Endothelial cell of umbilical vein (primary cell): ENCODE measurements at places on chromosomes 16 and 17.

DNA sequence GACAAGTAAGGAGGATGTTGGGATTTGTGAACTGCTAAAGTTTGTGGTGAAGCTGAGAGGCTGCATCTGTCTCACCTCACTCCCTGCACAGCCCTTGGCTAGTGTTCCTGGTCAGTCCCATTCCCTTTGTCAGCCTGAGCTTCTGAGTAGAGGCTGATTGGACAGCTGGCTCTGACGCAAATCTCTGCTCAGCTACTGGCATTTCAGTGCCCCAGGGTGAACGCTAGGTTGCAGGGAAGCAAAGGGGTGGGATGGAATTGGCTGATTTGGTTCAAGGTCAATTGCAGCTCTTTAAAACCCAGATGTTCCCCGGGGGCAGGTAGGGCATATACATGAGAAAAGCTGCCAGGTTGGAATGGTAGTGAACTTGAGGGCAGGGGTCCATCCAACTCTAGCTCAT is 23.1 kb upstream of the CNOT1 start:
- no peak for DNase-seq

GRCh38 chr17:40349477-40349894 is 15.1 kb downstream of the GJD3 start:
- DNase-seq, result no peak

DNA sequence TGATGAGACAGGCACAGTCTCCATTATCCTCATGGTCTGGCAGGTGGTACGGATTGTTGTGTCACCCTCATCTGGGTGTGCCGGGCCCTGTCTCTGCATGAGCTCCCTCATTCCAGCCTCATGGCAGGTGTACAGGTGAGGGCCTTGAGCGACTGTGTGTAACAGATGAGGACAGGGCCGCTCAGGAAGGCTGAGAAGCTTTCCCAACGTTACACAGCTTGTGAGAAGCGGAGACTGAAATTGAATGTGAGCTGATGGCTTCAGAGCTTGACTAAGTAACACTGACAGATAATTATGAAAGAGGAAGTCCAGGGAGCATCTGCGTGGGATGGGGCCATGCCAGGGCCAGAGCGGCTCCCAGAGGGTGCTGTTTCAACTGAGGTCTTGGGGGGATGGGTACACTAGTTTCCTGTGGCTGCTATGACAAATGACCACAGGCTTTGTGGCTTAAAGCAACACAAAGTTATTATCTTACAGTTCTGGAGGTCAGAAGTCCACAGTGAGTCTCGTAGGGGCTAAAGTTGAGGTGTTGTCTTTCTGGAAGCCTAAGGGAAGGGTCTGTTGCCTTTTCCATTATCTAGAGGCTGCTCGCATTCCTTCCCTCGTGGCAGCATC is 36.7 kb downstream of the CMIP start:
- no peak for DNase-seq

DNA sequence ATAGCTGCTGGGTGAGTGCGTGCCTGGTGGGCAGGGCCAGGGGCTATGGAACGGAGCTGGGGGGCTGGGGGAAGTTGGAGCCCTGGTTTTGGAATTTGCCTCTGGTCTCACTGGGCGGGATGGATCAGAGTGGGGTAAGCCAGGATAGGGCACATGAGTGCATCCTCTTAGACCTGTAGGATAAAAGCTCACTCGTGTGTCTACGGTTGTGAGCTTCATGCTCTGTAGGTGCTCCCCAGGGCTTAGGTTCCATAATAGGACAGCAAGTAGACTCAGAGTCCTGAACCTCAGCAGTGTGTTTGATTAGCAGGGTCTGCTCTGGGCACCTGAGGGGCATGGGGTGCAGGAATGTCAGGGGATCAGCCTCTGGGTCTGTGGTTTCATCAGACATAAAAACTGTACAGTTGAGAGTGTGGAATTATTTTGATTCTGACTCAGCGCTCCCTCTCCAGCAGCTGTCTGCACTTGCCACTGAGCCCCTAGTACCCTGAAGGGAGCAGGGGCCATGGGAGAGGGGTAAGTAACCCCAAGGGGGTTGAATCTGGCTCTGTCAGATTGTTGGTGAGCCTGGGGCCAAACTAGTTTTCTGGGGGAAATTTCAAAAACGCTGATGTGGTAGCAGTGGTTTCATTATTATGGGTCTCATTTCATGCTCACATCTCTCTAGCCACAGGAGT is 84.2 kb upstream of the LGALS9 start:
- no peak for DNase-seq

GRCh38 chr17:68587847-68588246 is 13.3 kb downstream of the FAM20A start:
- no peak for DNase-seq

GRCh38 chr17:79797492-79798298 is 818 bp upstream of the CBX8 start:
- DNase-seq, result no peak

DNA sequence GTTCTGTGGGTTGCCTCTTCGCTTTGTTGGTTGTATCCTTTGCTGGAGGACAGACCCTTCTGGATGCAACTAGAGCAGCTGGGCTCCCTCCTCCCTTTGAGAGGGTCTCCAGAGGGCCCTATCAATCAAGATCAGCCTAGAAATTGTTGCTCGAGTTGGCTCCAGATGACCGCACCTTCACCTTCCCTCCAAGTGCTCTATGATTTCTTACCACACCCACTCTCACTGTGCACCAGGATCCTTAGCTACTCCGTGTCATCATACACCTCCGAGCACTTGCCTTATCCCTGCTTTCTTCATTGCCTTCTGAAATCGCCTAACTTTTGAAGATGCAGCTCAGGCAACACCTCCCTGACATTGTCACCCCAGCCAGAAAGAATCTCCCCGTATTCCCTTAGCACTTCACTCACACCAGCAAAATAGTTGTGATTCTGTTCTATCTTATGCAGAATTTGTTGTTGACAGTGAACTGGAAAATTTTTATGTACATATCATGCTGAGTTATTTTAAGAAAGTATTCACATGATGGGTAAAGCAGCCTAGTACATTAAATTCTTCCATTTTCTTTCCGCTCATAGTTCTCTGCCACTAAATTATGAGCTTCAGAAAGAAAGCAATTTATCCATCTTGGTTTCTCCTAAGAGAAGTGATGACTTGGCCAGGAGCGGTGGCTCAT is 52.9 kb downstream of the ABAT start:
- no peak for DNase-seq

- peak; percentile 16 for DNase-seq
Measured at GRCh38 chr17:82848022-82848592, 8.3 kb upstream of the ZNF750 start.

DNA sequence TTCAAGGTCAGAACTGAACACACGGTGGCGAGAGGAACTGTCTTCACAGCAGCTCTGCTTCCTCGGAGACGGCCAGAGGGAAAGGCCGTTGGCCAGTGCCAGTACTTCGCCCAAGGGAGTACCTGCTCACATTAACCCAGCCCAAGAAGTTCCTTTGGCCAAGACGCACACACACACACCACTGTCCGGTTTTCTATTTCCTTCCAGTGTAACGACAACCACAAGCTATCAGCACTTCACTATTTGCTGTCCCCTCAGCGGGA is 744 bp upstream of the GGNBP2 start:
- peak; percentile 67 for DNase-seq

DNA sequence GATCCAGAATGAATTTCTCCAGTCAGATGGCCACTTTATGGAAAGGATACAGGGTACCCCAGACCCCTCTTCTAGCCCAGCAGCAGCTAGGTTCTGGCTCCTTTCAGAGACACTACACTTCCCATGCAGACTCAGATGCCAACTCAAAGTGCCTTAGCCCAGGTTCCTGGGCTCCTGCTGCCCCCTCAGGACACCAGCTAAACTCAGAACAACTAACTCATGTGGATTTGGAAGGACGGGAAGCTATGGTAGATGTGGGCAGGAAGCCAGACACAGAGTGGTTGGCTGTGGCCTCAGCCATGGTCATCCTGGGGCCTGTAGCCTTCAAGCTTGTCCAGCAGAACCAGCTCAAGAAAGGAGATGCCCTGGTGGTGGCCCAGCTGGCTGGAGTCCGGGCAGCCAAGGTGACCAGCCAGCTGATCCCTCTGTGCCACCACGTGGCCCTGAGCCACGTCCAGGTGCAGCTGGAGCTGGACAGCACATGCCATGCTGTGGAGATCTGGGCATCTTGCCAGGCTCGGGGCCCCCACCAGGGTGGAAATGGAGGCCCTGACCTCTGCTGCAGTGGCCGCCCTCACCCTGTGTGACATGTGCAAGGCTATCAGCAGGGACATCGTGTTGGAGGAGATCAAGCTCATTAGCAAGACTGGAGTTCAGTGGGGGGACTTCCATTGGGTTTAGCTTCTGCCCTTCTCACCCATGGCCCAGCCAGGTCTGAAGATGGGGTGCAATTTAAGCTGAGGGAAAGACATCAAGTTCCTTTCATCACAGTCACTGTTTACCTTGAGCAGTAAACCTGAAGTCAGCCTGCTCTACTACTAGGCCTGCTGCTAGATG is 111.8 kb downstream of the N4BP1 start:
- no peak for DNase-seq

DNA sequence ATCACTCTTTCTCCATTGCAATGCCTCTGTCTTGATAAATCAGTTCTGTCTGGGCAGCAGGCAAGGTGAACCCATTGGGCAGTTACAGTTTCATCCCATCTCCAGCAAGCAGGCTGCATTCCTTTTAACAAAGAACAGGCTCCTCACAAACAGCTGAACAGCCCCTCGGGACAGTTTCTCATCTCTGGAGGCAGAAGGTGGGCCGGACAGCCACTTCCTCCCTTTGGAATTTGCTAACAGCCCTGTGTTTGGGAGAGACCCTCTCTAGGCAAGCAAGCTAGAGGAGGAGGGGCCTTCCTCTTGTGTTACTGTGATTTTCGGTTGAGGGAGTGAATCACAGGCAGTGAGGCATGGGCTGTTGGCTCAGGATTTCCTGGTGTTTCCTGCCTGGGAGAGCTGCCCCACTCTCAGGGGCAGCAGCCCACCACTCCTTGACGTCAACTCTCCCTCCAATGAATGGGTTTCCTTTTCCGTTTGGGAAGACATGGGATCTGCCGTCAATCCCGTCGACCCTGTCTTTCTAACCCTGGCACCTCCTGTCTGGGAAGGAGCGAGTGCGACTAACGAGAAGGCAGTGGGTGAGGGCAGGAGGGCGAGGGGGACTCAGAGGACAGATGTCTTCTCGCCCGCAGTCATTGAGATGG is 3.7 kb upstream of the PGS1 start:
- peak; percentile 95 for DNase-seq

- no peak for DNase-seq
Measured at GRCh38 chr16:31131841-31132271, 3.7 kb downstream of the PRSS8 start.

DNA sequence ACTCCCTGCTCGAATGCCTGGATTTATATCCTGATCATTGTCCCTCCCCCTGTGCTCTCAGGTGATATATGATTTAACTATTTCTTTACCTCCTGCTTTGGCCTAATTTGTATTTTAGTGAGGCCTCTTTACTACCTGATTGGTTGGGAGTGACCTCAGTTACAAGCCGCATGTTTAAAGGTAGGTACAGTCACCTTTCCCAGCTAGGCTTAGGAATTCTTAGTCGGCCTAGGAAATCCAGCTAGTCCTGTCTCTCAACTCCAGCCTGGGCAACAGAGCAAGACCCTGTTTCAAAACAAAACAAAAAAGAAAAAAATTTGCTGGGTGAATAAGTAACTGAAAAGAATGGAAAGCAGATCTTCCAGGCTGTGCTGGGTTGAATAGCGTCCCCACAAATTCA is 26.8 kb upstream of the ST6GALNAC2 start:
- no peak for DNase-seq

DNA sequence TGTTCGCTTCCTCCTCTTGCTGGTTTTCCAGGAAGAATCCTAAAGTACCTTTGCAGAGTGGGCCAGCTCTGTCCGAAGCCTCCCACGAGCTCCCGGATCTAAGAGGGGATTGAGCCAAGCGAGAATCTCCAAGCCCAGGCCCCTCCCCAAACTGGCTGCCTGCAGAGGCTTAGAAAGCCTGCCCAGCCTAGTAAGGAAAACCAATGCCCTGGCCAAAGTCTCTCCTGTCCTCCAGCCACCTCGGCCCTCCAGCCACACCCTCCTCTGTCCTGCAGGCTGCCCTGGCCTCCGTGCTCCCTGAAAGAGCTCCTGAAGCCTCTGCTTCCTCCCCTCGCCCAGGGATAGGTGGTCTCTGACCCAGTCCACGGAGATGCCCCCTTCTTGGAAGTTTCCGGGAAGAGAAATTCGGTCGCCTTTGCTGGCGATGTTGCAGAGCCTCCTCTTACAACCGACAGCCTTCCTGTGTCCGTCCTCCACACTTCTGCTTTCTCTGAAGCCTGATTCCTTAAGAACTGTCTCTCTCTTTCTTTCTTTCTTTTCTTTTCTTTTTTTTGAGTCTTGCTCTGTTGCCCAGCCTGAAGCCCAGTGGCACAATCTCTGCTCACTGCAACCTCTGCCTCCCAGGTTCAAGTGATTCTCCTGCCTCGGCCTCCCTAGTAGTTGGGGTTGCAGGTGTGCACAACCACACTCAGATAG is 54.9 kb upstream of the TOB1 start:
- DNase-seq, result no peak

DNA sequence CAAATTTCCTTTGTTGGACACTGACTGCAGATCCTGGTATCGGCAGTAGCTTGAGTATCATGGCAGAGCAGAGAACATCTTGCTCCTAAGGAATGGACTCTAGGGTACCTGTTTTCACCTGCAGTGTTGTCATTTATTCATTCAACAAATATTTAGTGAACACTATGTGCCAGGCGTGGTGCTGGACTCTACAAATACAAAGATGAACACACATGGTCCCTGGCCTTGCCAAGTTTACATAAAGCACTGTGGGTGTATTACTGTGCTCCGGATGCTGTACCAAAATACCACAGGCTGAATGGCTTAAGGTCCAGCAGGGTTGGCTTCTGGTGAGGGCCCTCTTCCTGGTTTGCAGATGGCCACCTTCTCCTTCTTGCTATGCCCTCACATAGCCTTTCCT is 14.2 kb upstream of the CCR7 start:
- no peak for DNase-seq

DNA sequence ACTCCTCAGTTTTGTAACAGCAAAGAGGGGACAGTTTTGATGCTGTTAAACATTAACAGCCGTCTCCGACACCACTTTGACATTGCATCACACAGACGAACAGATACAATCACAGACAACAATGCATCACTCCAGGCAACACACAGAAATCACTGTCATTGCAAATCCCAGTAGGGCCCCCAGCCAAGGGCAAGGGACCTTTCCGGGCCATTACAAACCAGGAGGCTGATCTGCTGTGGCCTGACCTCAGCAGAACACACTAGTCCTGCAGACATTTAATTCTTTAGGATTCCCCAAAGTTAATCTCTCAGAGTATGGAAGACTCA is 136.2 kb upstream of the RCVRN start:
- DNase-seq, result no peak

DNA sequence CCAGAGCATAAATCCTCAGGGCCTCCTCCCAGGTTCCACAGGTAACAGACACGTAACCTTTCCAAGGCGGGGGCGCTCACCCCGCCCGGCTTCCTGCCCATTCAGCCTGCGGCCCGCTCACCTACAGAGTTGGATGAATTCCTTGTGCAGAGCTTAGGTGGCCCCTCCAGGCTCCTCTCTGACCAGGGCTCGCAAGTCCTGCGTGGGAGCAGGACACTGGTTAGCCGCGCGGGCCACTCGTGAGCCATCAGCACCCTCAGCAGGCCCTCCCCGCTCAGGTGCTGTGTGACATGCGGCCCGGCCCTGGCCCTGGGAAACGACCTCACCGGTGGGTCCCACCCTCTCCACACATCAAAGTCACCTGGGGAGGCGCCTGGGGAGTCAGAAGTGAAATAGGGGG is 528 bp downstream of the TERB1 start:
- DNase-seq, result no peak
